Cortex of kidney (tissue), 1 donor: ENCODE measurements at places on chromosomes 6 and 20.

GRCh38 chr6:74409447-74409846 is 713.4 kb downstream of the CD109 start:
- no peak for DNase-seq

DNA sequence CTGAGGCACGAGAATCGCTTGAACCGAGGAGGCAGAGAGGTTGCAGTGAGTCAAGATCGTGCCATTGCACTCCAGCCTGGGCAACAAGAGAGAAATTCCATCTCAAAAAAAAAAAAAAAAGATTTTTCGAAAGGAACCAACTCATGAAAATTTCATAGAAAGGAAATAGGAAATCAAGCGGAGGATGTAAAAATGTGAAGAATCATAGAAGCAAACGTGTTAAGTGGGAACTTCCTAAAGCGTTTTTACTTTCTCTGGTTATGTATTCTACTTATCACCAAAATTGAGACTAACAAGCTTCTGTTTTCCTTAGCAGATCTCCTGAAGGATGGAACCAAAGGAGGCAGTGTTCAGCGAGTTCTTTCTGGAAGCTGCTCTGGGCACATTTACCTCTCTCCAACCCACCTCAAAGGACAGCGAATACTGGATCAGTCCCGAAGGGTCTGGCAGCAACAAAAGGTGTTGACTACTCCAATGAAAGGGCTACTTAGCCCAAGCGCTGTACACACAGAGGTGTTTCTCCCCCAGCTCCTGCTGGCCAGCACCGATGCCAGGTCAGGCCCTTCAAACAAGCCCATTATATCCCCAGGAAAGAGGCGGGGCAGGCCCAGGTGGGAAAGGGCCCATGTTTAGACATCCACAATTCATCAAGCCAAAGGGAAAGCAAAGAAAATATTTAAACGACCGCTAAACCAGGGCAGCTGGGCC is 327.5 kb upstream of the JARID2 start:
- DNase-seq: no peak

GRCh38 chr6:161137839-161138542 is 135.9 kb downstream of the AGPAT4 start:
- no peak for DNase-seq

GRCh38 chr6:158686791-158687381 is 37.0 kb downstream of the SYTL3 start:
- DNase-seq: no peak

DNA sequence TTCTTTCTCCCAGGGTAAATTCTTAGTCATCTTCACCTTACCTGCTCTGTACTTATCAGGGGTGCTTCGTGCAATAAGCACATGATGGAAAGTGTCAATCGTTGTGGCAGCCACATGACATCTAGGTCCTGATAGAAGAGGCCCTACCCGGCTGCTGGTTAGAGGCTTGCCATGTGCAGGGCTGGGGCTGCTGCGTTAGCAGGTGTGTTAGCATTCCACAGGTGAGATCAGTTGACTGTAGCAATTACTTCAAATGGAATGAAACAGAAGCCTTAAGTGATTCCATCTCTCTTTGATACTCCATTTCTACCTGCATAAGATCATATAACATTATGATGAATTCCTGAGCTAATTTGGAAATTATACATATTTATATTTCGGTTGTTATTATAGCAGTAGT is 127.0 kb downstream of the UST start:
- DNase-seq: no peak

- no peak for DNase-seq
These were observed 9.9 kb downstream of the TTI1 start for GRCh38 chr20:38023181-38024001.
